NCI-H2107 (cell line): ENCODE measurements at places on chromosomes 12 and 14.

- DNase-seq: no peak
Measured at GRCh38 chr14:89024691-89025090, 200.2 kb downstream of the TTC8 start.

DNA sequence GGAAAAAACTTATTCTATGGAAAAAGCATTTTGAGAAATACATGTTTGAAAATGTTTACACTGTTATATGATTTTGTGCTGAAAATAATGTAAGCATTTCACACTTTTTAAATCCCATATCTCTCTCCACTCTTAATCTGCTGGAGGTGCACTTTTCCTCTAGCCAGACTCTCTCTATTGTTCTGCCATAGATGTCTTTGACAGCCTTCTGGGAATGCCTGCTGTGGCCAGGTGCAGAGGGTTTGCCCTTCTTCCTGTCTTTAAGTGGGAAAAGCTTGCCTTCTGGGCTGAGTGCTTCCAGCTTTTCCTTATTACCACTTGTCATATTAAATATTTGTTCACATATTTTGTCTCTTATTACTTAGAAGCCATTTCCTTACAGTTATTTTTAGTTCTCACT lies 60.1 kb upstream of the PPM1H start:
- no peak for DNase-seq

- DNase-seq: no peak
Measured at GRCh38 chr12:54004063-54004840, 4.3 kb downstream of the HOXC9 start.

DNA sequence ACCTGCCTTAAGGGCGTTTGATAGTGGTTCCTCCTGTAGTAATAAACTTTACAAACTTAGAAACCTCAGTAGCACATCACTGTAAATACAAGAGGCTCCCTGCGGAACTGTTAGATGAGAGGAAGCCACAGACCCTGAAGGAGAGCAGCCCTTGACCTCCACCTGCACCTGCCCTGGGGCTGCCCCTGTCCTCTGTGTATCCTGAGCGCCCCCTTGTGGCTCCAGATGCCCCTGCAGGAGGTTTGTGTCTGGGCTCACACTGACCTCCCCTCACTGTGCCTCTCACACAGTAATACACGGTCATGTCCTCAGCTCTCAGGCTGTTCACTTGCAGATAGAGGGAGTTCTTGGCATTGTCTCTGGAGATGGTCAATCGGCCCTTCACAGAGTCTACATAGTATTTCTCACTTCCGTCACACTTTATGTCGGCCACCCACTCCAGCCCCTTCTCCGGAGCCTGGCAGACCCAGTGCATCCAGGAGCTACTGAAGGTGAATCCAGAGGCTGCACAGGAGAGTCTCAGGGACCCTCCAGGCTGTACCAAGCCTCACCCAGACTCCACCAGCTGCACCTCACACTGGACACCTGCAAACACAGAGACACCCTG lies 1059.8 kb downstream of the TMEM121 start:
- peak; percentile 81 for DNase-seq

DNA sequence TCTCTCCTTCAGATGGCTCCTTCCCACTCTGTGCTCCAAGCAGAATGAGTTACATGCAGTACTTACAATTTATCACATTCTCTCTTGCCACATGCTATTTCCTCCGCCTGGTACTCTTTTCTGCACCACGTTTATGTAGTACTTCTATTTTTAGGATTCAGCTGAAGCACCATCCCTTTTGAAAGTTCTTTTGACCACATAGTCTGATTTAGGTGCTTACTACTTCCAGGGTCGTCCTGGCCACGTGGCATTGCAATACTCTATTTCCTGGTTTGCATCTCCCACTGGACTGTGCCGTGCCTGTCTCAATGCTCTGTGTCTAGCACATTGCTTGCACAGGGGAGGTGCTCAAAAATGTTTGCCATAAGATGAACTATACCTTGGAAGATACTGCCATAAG lies 16.3 kb upstream of the TBC1D30 start:
- no peak for DNase-seq

DNA sequence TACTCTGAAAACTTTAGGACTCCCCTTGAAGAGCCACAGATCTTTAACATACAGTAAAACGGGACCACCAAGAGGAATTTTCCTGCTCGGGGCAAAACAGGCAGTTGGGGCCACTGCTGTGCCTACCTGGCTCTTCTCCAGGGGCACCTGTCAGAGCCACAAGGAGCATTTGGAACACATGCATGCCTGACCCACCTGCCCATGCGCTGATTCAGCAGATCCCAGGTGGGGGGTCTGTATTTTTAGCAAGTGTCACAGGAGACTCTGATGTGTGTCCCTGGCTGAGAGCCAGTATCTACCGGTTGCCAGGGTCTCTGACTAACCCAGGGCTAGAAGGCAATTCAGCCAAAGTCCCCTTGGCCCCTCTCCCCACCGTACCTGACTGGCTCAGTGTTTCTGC lies 6.5 kb downstream of the CTDSP2 start:
- DNase-seq: no peak

DNA sequence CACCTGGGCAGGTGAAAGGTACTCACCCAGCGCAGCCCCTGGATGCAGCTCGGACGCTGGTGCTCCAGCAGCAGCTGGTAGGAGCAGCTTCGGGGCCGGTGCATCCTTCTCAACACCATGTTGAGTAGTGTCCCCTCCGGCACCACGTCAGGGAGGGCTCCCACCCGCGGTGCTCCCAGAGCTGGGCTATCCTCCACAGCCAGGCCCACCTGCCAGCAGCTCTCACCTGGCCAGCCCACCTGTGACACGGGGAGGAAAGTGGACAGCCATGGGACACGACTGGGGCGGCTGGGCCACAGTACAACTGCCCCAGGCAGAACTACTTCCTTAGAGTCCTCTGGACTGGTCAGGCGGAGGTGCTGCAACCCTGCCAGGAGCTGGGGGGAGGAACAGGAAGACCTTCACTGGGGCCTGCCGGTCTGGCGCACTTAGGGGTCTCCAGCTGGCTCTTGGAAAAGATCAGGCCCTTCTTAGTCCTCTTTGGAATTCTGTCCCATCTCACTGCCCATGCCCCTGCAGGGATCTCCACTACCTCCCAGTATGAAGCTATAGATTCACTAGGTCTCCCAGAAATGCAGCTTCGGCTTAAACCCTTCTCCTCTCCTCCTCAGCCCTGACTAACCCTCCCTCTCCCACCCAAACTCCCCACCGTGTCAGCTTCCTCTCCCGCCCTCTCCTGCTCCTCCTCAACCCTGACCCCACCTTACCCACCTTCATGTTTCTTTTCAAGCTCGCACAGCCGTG lies 668 bp downstream of the RAPGEF3 start:
- no peak for DNase-seq

DNA sequence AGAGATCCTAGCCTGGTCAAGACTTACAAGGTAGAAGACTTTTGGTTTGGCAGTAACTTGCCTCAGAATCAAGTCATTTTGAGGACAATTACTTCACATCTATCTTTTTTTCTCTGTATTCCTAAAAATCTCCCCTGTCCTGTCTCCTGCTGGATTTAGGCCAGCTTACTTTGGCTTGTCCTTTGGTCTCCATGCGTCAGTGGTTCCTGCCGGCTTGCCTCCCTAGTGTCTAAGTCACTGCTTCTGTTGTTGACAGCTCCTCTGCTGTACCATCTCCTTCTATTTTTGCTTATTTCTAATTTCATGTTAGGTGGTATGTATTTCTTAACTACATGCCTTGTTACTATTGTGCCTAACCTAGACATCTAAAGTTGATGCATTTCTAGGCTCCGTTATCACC lies 39.7 kb upstream of the FBLN5 start:
- no peak for DNase-seq

- no peak for DNase-seq
Measured at GRCh38 chr12:65039301-65039700, 81.8 kb downstream of the WIF1 start.

- no peak for DNase-seq
Measured at GRCh38 chr14:23063601-23064000, 6.3 kb upstream of the CDH24 start.

DNA sequence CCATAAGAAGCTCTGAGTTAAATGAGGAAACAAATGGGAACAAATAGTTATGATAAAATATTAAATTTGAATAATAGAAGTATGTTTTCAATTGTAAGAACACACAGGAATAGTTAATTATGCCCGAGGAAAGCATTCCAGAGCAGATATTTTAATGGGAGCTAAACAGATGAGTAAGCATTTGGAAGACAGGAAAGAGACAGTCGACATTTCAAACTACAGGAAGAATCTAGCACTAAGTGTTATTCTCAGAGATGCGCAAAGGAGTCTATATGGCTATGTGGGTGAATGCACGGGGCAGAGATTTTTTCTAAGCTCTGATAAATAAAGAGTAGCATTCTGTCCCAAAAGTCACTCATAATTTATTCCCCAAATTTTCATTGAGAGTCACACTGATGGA lies 64.5 kb upstream of the SSTR1 start:
- DNase-seq: no peak

DNA sequence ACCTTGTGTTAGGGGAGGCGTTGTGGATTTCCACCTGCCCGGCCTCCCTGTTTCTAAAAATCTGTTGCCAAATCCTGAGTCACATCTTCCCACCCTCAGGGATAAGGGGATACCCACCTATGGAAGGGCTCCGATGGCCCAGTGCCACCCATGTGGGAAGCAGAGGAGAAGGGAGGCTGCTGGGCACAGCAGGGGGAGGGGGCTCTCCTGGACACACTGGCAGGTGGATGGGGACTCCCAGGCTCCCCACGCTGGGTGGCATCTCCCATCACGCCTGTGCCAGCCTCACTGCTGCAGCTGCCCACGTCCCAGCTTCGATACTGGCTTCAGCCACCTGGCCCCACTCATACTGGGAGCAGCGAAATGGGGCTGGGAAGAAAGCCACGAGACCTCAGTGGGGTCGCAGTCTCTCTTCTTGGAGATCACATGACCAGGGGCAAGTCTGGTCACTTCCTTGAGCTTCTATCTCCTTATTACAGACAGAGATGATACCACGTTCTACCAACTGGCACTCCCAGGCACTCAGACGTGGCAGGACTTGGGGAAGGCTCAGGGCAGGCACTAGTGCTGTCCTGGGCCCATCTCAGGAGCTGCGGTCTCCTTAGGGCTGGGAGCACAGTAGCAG lies 72.2 kb downstream of the PITPNM2 start:
- DNase-seq: no peak

DNA sequence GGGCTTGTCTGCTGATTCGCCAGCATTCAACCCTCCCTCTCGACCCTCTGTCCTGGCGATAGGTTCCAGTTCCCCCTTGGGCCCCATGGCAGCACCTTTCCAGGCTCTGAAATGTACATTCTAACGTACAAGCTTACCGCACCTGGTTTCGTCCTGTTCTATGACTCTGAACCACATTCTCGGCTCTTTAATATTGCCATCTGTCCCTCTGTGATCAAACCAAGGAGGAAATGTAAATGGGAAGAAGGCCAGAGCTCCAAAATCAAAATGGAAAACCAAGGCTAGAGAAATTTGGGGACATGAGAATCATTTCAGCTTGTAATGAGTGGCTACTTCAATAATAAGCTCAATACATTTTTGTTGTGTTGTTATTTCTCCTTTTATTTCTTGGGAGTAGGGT lies 117.2 kb downstream of the TTC7B start:
- DNase-seq: no peak

DNA sequence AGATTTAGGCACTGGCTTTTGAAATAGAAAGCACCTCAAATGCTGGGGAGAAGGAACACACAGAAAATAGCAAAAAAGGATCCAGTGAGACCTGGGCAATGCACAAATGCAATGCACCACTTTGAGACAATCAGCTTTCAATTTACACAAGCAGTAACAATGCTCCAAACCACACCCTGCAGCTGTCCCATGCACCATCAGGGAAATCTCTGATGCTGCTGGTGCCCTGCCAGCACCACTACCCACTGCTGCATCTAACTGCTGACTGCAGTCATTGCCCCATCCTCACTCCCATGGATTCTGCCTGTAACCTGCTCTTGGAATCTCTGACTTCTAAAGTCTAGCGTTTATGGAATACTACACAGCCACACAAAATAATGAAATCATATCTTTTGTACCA lies 21.0 kb upstream of the HMGA2 start:
- DNase-seq: no peak

- DNase-seq: no peak
Measured at GRCh38 chr12:1886396-1887008, 31.9 kb downstream of the CACNA2D4 start.

DNA sequence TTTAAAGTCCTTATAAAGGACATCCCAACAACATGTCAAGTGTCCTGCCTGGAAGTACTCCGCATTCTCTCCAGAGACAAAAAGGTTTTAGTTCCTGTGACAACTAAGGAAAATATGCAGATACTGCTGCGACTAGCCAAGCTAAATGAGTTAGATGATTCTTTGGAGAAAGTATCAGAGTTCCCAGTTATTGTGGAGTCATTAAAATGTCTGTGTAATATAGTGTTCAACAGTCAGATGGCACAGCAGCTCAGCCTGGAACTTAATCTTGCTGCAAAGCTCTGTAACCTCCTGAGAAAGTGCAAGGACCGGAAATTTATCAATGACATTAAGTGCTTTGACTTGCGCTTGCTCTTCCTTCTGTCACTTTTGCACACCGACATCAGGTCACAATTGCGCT lies 40.2 kb downstream of the RIC8B start:
- no peak for DNase-seq

DNA sequence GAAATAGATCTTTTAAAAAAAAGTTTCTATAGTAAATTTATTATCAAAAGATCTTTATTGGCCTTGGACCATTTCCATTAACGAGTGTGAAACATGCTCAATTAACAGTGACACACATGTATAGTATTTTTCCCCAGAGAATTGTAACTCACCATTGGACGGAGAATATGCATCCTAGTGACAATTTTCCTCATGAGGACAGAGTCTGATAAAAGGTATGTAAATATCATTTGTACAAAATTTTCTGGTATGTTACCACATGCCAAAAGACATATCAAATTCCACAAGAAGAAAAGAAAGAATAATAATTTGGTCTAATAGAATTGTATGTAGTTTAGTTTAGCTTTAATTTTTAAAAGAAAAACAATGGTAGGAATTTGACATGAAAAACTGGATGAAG lies 1096.0 kb upstream of the FLRT2 start:
- DNase-seq: no peak

DNA sequence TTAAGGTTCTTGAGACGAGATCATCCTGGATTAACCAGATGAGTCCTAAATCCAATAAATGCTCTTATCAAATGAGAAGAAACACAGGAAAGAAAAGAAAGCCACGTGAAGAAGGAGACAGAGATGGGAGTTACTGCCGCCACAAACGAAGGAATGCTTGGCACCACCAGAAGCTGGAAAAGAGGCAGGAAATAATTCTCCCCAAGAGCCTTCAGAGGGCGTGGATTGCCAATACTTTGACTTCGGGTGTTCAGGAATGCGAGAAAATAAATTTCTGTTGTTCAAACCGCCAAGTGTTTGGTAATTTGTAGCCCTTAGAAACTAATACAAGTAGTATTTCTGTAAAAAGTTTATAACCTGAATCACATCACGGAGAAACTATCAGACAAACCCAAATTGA lies 31.3 kb downstream of the ABCD2 start:
- no peak for DNase-seq
